ENCODE measurements at places on chromosomes 16 and 17.

GRCh38 chr17:82567286-82567685 lies 47.8 kb downstream of the FOXK2 start:
- no peak for DNase-seq

DNA sequence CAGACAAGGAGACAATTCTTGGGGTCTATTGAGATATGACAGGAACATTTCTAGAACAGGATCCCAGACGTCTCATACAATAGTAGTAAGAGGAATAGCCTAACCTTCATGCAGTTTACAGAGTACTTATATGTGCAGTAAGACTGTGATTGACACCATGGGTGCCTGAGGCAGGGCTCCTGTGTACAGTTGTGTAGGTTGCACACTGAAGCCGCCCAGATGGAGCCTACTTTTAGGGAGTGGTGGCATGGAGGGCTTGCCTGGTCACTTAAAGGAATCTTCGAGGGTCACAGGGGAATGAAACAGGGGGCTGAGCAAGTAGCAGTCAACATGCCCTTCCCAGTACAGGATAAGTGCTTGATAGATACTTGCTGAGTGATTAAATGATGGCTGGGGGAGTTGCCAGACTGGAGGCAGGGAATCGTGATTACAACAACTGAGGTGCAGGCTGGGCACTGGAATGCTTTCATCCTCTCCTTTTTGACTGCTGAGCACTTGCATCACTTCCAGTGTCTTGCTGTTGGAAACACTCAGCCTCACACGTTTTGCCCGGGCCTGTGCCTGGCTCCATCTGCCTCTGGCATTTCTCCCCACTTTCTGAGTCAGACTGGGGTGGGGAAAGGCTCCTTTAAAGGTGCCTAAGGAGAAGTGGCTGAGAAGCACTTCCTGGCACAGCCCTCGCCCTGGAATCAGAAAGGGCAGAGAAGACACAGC lies 71.0 kb downstream of the COPRS start:
- no peak for DNase-seq

DNA sequence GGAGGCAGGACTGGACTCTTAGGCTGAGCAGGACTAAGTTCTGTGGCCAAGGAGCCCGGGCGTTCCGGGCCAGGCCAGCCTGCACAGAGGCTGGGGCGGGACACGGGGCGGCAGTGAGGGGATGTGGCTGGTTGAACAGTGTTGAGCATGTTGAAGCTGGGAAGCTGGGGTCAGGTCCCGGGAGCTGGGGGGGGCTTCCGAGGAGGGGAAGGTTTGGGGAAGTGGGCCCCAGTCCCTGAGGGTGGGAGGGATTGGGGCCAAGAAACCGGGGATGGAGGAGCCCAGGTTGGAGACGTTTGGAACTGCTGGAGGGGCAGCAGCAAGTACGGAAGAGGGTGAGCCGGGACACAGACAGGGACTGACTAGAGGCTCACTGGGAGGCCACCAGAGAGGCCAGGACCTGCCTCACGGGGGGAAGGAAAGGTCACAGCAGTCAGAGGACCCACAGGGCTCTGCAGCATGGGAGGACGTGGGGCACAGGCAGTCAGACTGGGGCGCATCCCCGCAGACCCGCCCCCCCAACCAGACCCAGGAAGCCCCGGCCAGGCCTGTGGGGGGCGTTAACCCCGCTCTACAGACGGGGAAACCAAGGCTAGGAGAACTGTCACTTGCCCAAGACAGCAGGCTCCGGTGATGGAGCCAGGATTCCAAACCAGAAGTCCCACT lies 9.5 kb downstream of the TAX1BP3 start:
- no peak for DNase-seq

GRCh38 chr17:67043283-67043682 lies 1.1 kb upstream of the CACNG1 start:
- no peak for DNase-seq

- no peak for DNase-seq
Observed at GRCh38 chr17:5931616-5932015, 138.6 kb upstream of the WSCD1 start.
